ENCODE measurements at places on chromosomes 11 and 22.

DNA sequence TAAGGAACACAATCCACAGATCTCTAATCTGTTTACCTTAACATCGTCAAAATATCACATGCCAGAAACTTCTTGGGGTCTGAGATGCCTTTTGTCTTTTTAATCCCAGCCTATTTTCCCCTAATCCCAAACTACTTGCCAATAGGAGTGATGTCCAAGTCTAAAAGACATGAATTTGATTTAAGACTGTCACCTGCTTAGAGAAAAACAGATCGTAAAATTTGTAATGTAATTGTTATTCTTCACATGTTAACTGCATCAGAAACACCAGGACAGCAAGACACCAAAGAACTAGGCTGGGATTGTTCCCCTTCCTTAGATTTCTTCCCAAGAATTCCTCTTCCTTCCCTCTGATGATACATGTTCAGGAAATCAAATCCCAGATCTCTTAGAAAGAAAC, 198.1 kb upstream of the ARHGAP20 start:
- no peak for DNase-seq

GRCh38 chr22:45329530-45329936, 19.8 kb downstream of the FAM118A start:
- DNase-seq, result no peak

DNA sequence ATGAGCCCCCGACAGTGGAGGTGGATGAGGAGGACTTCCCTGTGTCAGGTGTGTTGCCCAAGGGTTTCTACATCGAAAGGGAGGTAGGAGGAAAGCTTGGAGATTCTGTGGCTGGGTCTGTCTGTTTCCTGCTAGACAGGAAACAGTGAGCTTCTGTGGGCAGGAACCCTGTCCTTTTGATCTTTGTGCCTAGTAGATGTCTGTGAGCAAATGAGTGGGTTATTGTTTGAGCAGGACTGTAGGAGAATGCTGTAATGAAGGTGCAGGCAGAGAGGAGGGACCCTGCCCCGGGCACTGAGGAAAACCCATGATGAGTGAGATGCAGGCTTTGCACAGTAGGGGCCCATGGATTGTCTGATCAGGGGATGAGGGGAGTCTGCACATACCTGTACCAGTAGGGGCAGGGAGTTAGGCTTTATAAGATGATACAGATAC, 14.0 kb downstream of the USP35 start:
- DNase-seq, result peak; percentile 86

- DNase-seq, result no peak
Observed at GRCh38 chr11:83508804-83509203, 222.6 kb upstream of the CCDC90B start.

DNA sequence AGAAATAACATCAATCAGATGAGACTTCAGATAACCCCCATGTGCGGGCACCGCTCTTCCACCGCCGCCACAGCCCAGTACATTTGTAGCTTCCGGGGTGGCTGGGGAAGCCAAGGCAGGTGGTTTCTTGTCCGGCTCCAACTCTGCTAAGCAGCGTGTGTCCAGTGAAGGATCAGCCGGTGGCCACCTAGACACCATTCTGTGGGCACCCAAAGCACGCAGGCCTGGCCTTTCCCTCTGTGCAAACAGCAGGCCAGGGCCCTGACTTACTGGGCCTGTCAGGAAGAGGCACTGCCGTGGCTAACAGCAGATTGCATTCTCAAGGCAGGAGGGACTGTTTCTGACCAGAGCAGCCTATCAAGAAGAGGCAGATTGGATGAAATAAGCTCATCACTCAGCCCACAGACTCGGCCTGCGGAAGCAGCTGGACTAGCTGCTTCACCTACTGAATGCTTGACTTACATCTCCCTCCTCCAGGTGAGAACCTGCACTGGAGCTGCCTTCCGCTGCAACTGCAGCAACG, 74.8 kb downstream of the ETS1 start:
- peak; percentile 58 for DNase-seq

DNA sequence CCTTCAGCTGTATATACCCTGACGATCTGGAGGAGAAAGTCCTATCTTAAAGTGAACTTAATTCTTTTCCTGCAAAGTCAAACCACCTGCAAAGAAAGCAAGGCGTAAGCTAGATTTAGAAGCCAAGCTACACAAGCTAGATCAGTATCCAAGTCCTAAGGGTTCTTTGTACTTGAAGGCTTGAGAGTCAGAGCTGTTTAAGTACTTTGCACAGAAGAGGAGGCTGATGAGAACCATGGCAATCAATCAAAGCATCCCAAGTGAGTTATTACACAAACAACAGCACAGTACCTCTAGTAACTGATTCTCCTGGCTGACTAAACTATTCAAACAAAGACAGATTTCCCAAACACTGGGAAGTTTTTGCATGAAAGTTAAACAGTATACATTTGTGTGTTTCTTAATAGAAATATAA, 1.9 kb downstream of the CDON start:
- no peak for DNase-seq

DNA sequence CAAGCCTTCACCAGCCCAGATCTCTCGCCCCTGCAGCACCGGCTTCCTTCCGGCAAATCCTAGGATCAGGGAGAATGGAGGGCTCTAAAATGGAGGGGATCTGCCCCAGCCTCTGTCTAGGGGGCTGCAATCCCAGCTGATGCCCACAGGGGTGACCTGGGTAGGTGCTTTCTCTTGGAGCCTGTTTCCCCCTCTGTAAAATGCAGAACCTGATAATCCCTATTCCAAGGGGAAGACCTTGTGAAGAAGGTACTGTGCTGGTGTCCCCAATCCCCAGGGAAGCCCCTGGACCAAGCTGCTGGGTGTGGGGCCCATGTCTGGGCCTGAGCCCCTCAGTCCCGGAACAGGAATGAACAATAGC, 2.8 kb downstream of the EMID1 start:
- no peak for DNase-seq

- no peak for DNase-seq
Observed at GRCh38 chr11:34850334-34850733, 65.8 kb downstream of the APIP start.

- no peak for DNase-seq
Observed at GRCh38 chr11:60265373-60266214, 14.9 kb upstream of the MS4A4A start.

GRCh38 chr22:35089139-35089538, 23.2 kb downstream of the ISX start:
- DNase-seq, result no peak

DNA sequence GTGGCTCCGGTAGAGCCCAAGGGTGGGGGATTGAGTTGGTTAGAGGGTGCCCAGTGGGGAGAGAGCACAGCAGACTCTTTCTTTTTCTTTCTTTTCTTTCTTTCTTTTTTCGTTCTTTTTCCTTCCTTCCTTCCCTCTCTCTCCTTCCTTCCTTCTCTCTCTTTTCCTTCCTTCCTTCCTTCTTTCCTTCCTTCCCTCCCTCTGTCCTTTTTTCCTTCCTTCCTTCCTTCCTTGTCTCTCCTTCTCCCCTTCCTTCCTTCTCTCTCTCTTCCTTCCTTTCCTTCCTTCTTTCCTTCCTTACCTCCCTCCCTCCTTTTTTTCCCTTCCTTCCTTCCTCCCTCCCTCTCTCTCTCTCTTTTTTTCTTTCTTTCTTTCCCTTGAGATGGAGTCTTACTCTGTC, 4.8 kb upstream of the ALX4 start:
- no peak for DNase-seq

DNA sequence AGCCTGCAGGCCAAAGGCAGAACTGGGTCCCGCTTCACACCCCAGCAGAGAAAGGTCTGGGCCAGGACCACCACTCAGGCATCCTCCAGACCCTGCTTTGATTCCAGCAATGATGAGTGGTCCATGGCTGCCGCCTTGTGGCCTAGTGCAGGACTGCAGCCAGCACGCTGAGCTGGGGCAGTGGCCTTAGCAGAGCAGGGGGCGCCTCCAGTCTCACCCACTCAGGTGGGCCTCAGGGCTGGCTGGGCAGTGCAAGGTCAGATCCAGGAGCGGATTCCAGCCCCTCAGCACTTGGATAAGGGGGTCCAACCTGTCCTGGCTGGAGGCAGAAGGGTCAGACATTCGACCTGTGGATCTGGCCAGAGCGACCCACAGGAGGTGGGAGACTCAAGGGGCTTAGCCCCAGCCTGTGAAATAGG, 9.6 kb upstream of the PDE2A start:
- DNase-seq, result peak; percentile 71

DNA sequence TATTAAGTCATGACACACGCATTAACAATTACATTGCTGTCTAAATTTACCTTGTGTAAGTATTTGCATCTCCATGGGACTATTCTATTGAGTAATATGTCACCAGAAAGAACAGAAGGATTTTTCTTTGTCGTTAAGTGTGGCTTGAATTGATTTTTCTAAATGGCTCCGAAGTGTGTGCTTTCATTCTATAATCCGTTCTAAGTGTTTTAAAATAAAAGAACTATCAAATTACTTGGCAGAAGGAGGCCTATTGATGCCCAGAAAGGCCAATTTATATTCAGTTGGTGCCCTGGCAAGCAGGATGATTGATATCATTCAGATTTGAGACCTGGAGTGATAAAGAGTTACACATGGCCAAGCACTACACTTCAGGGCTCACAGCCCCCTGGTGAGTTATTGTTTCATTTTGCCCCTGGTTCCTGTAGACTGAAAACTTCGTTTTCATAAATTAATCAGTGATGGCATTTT, 538.9 kb upstream of the ANO5 start:
- no peak for DNase-seq

- no peak for DNase-seq
Observed at GRCh38 chr22:44944883-44945601, 64.8 kb downstream of the PHF21B start.

DNA sequence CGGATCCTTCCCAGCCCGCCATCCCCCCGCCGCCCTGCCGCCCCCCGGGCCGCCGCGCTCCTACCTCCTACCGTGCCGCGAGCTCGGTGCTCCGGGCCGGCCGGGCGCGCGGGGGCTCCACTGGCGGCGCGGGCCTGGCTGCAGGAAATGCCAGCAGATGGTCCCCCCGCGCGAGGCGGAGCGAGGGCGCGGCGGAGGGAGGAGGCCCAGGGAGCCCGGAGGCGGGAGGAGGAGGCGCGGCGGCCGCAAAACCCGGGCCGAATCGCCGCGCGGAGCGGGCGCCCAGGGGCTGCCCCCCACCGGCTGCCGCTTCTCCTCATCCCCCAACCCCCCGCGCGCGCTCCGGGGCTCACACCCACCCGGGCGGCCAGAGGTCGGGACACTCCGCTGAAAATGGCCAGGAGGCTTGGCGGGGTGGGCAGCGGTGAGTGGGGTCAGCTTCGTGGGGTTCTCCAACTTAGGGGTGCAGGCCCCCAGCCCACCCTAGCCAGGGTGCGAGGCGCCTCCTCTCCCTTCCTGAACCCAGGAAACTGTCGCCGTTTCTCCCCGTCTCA, at the start of gene OSBPL5:
OSBPL5 (minus strand) TSS at position 159 of the 554 bp plus-strand sequence. CDS start 36,162 bp downstream, outside the sequence.
- DNase-seq, result peak; percentile 33

DNA sequence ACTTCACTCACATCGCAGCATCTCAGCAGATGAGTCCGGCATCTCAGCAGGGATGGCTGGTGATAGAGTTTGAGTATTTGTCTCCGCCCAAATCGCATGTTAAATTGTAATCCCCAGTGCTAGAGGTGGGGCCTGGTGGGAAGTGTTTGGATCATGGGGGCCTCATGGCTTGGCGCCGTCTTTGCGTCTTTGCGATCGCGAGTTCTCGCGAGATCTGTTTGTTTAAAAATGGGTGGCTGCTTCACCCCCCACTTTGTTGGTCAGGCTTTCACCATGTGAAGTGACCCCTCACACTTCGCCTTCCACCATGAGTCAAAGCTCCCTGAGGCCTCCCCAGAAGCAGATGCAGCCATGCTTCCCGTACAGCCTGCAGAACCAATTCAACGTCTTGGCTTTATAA, 3.0 kb upstream of the RRP7A start:
- DNase-seq, result no peak

GRCh38 chr11:123702139-123702538, 39.3 kb downstream of the ZNF202 start:
- no peak for DNase-seq

- no peak for DNase-seq
Observed at GRCh38 chr11:76524919-76525318, 80.1 kb downstream of the EMSY start.

DNA sequence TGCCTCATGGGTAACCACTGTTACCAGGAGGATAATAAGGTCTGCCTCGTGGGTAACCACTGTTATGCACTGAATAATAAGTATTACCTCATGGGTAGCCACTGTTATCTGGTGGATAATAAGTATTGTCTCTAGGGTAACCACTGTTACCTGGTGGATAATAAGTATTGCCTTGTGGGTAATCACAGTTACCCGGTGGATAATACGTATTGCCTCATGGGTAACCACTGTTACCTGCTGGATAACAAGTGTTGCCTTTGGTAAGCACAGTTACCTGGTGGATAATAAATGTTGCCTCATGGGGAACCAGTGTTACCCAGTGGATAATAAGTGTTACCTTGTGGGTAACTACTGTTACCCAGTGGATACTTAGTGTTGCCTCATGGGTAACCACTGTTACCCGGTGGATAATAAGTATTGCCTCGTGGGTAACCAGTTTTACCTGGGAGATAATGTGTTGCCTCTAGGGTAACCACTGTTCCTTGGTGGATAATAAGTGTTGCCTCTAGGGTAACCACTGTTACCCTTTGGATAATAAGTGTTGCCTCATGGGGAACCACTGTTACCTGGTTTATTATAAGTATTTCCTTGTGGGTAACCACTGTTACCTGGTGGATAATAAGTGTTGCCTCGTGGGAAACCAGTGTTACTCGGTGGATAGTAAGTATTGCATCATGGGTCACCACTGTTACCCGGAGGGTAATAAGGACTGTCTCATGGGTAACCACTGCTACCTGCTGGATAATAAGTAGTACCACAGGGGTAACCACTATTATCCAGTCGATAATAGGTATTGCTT, 10.6 kb upstream of the NXPE4 start:
- no peak for DNase-seq

Data from CD8-positive, alpha-beta T cell (primary cell).